Pancreas (tissue), 10 donors: ENCODE measurements at places on chromosomes 3 and 15.

DNA sequence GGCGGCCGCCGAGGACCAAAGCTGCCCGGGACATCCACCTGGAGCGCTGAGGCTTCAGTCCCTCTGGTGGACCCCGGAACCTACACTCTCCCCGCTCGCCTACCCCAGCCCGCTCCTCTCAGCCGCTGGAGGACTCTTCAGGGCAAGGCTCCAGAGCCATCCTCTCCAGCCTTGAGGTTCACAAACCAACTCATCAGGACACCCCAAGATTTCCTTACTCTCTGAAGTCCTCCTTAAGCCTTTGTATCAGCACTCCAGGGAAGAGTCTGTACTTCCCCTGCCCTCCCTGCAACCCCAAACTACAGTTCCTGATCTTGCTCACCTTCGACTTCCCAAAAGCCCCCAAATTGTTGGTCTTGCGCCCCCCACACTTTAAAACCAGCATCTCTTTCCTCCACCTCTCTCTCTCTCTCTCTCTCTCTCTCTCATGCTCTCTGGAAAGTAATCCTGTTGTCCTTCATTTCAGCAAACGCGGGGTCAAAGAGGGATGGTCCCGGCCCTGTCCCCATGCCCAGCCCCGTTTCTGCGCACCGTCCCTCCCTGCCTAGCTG, 438 bp downstream of the THBS1 start:
- no peak for DNase-seq

DNA sequence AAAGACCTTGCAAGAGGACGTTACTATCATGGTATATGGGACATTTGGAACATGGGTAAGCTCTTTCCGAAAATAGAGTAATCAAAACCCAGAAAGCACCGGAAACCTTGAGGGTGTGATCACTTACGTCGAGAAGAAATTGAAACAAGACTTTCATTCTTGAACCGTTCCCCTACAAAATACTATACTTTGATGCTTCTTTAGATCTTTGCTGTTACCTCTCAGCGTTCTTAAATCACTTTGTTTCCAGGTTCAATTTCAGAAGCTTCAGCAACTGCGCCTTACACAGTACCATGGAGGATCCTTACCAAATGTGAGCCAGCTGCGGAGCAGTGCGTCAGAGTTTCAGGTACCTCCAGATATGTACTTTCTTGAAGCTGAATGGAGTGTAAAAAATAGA, 10.1 kb downstream of the CRTC3 start:
- DNase-seq: no peak

- no peak for DNase-seq
These were observed 204.7 kb downstream of the TBL1XR1 start for GRCh38 chr3:176992565-176992964.

DNA sequence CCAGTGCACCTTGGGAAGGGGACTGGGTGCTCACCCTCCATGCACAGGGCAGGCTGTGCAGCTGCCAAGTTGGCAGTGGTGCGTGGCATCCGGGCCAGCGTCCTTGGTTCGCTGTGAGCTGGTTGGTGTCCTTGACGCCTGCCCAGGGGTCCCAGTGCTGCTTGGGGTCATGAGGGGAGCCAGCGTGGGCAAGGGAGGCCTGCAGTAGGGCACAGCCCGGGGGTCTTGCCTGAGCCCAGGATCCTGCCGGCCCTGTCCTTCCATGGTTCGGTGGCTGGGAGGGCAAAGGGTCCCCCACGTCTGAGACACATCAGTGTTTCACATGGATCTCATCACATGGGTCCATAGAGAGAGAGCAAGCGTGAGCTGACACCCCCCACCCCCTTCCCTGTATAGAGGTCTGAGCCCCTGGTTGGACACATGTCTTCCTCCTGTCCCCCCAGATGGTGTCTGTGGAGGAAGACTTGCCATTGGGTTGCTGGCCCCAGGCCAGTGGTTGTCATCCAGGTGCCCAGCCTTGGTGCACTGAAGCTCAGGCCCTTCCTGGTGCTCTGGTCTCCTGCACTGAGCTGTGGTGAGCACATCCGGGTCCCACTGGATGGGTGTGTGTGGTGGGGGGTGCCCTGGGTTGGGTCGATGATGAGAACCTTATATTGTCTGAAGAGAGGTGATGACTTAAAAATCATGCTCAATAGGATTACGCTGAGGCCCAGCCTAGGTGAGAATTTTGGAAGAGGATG, 232.3 kb downstream of the SNRPN start:
- DNase-seq: peak; percentile 49

DNA sequence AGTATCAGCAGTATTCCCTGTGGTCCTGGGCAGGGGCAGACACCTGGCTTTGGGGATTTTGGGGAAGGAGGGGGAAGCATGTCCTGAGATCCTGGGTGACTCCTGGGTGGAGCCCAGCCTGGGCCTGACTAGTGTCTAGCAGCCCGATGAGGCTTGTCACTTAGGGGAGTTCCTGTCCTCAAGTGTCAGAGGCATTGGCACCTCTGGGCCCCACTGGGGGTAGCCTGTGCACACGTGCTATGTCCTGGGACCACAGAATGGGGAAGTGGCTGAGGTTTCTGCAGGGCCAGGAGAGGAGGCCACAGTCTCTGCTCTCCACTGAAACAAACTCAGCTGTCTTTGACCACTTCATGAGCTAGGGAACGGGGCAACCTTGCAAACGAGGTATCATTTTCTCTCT, 31.5 kb upstream of the ADCY5 start:
- no peak for DNase-seq

DNA sequence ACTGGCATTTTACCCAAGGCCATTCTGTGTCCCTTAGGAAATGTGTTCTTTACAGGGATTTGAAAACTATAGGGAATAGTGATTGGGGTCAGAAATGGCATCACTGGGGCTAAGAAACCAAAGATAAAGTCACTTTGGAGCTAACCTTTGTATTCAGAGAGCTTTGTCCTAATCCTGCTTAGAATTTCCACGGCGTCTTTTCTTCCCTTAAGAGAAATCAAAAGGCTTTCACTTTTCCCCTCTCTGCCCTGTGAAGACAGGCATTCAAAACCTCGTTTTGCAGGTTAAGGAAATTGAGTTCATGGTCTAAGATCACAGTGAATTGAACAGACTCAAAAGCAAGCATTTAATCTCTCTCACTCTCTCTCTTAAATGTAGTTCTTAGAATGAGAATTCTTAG, 182.5 kb downstream of the VGLL4 start:
- DNase-seq: no peak

DNA sequence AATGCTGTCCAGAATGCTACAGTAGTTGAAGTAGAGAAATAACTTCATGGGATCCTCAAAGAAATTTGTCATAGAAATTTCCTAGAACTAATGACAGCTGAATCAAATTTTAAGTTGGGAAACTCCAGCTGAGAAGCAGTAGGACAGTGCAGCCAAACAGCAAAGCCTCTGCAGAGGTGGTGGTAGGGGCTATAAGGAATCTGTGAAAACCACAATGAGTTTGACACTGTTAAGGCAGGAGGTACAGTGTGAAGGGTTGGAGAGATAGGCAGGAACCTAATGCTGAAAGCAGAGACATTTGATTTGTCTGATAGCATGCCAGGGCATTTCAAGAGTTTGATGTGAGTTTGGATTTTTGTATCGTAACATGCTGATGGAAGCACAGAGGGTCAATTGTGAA, 22.0 kb downstream of the ASTE1 start:
- no peak for DNase-seq

DNA sequence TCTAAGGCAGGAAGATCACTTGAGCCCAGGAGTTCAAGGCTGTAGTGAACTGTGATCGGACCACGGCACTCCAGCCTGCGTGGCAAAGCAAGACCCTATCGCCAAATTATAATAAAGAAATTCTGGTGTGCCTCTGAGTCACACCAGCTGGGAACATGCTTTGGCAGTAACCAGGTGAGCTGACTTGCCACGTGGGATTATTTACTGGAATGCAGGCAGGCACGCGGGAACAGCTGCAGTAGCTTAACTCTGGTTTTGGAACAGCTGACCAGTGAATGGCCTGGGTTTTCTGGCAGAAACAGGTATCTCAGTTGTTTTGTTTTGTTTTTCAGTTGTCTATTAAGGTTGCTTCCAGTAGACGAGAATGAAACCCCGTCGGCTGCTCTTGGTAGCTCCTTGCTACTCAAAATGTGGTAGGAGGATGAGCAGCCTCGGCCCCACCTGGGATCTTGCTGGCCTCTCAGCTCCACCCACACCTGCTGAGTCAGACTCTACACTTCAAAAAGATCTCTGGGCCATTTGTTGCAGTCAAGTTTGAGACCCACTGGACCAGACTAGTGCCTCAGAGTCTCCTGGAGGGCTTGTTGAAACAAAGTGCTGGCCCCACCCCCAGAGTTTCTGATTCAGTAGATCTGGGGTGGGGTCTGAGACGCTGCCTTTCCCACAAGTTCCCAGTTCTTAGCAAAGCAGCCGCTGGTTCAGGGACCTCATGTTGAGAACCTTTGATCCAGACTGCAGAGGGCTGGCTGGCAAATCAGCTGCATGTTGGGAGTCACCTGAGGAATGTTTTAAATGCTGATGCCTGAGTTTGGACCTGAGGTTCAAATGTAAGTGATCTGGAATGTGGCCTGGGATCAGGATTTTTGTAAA, 26.6 kb downstream of the IDH2 start:
- DNase-seq: peak; percentile 82

GRCh38 chr3:102802819-102803420, 368.1 kb downstream of the ZPLD1 start:
- no peak for DNase-seq
